ENCODE measurements at places on chromosomes 6 and 20. TPM values are rescaled to one million over a fixed set of nuclear protein-coding genes. Genes with fewer than 3 reads are reported as not detected.

DNA sequence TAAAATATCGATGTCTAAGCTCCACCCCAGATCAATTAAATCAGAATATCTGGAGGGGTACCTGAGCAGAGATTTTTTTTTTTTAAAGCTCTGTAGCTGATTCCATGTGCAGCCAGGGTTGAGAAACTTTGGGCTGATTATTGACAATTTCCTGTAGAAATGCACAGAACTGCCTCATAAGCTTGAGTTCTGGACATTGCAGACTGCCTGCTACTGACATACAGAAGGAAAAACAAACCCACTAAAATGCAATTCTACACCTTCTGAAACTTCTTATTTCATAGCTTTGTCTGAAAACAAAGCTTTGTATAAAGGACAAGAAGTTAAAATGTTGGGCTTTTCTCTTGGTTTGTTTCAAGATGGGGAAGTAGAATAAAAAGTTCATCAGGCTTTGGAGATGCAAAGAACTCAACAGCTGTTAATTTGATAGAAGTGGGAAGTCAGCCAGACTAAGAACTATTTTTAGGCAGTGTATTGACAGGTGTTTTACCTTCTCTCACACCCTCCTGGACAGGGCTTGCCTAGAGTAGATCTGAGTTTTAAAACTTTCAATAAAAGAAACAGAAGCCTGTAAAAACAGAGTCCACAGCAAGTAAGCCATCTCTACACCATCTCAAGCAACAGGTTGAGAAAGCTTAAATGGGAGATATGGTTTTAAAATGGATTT is 147.7 kb downstream of the KCNQ5 start:
- DNase-seq = no peak

DNA sequence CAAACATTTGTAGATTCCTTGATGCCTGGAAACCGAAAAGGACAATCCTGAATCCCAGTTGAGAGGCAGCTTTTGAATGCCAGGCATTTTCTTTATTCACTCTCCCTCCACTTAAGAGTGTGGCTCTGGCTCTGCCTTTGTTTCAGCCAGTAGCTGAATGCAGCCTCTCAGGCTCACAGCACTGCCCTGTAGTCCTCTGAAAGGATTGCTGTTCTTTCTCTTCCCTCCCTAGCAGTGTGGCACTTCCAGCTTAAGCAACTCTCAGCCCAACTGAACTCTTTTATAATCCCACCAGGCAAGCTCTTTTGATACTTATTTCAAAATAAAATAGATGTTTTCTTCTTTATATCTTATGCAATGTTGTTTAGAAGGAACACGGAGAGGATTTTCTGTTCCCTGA is 415.6 kb downstream of the GJA1 start:
- DNase-seq = no peak

- no peak for DNase-seq
Measured at GRCh38 chr20:57076951-57077350, 189.5 kb downstream of the BMP7 start.

- DNase-seq = no peak
Measured at GRCh38 chr6:111805511-111806164, 67.6 kb downstream of the FYN start.

GRCh38 chr20:13302647-13303450 is 81.8 kb downstream of the ISM1 start:
- no peak for DNase-seq

DNA sequence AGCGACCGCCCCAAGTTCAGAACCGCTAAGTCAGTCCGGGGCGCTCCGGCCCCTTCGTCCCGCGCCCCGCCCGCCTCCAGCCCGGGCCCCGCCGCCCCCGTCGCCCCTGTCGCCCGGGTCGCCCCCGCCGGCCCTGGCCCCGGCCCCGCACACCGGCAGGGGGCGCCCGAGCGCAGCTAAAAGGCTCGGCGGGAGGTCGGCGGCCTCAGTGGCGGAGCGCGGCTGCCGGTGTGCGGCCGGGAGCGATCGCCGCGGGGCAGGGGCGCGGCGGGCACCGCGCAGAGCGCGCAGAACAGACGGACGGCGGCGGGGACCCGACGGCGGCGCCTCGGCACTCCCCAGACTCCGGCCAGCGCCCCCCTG is at the start of gene FNDC1:
Gene FNDC1 (plus strand): TSS at position 208 of the 363 bp plus-strand sequence. CDS start 197 bp downstream, outside the sequence.
- peak; percentile 23 for DNase-seq

GRCh38 chr20:46341074-46342009 is 33.0 kb upstream of the CDH22 start:
- DNase-seq = no peak

DNA sequence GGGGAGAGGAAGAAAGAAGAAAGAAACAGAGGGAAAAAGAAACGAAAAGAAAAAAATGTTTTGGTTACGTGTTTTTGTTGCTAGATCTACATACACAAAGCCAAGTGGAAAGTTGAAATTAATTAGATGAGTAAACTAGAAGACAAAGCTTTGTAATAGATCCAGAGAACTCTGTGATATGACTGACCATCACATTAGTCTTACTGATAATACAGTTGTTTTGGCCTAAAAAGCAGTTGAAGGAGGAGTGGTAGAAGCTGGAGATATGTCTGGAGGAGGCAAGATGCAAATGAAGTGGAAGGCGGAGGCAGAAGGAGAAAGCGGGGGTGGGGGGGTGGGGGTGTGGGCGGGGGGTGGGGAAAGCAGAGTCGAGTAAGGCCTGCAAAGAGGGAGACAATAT is 500.1 kb upstream of the ID4 start:
- no peak for DNase-seq

- no peak for DNase-seq
Measured at GRCh38 chr20:60281295-60281694, 323.1 kb downstream of the CDH26 start.

DNA sequence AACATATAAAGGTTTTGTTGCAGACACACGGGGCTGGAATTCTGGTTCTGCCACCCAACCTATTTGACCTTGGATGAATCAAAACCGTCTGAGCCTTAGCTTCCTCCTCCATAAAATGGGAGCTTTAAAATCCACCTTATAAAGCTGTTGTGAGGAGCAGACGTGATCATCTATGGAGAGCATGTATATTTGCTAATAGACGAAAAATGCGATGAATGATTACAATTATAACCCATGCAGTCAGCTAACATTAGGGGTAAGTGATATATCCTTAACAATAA is 586 bp upstream of the NUP153 start:
- DNase-seq = no peak

DNA sequence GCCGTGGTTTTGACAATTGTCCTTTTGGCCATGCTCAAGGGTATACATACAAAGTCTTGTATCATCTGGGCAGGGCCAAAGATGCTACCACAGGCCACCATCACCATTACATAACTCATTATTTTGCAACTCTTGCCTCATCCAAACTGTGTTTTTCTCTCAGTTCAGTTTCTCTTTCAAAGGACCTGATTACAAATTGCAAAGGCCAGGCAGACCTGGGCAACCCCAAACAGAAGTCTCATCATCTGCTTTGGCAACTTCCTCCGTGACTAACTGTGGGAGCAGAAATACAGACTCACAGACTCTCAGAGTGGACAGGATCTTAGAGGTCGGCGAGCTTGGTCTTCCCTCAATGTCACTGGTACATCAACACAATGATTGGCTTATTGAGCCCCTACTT is 117.8 kb upstream of the NEDD9 start:
- no peak for DNase-seq

DNA sequence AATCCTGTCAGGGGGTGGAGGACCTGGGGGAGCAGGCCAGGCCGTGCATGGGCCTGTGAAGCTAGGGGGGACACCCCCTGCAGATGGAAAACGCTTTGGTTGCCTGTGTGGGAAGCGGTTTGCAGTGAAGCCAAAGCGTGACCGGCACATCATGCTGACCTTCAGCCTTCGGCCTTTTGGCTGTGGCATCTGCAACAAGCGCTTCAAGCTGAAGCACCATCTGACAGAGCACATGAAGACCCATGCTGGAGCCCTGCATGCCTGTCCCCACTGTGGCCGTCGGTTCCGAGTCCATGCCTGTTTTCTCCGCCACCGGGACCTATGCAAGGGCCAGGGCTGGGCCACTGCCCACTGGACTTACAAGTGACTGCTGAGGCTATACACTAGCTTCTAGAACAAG is 1.8 kb downstream of the ZBTB9 start:
- DNase-seq = no peak

DNA sequence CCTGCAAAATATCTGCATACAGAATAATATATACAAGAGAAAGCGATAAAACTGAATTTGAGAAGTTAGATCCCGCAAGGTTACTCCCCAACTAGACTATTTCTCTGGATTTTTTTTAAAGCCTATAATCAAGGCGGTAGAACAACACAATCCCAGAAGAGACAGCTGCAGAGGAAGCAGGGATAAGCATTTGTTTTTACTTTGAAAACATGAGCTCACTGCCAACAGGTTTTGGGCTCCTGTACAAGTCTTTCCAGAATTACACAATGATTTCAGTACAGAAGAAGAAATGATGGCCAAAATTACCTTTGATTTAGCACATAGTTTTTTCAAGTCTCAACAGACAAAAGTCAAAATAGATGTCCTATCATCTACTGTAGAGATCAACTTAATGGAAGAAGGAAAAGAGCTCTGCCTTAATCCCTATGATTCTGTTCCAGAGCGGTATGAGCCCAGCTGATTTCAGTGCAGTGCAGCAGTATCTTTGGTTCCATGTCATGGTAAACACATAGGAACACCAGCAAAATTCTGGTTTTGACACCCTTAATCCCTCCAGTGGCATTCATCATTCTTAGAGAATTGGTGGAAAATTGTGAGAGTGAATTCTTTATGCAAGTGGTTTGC is 304.3 kb downstream of the HDGFL1 start:
- DNase-seq = peak; percentile 71

DNA sequence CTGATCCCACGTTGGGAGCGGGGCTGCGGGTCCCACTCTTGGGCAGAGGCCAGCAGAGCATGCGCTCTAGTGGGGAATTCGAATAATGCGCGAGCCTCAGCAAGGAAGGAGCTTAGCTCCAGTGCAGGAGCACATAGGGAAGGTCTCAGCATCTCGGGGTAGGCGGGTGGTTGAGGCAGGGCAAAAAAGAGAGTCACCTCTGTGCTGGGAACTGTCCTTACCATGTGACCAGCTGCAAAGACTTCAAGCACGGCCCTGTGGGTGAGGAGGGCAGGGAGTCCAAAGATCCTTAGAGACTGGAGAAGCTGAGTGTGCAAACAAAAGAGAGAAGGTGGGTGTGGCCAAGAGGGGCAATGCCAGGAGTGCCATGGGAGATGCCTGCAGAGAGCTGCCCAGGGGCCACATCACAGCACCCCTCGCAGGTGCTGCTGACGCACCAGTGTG is 79.2 kb upstream of the CD93 start:
- no peak for DNase-seq

DNA sequence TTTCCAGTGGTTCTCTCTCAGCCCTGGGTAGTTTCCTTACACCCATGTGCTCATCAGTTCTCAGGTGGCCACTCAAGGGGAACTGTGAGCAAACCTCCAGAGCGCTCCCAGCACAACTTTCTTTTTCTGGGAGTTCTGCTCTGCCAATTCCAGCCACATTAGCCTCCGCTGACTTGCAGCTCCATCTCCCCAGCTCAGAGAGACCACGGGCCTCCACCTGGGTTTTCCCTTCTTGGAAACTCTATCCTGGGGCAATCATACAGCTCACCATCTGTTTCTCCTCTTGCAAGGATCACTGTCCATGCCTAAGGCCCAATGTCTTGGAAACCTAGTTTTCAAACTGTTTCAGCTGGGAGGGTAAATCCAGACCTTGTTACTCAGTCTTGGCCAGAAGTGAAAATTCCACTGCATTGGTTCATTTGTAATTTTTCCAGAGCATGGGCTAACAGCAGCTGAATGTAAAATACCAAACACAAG is 129.9 kb downstream of the EYA2 start:
- peak; percentile 18 for DNase-seq

DNA sequence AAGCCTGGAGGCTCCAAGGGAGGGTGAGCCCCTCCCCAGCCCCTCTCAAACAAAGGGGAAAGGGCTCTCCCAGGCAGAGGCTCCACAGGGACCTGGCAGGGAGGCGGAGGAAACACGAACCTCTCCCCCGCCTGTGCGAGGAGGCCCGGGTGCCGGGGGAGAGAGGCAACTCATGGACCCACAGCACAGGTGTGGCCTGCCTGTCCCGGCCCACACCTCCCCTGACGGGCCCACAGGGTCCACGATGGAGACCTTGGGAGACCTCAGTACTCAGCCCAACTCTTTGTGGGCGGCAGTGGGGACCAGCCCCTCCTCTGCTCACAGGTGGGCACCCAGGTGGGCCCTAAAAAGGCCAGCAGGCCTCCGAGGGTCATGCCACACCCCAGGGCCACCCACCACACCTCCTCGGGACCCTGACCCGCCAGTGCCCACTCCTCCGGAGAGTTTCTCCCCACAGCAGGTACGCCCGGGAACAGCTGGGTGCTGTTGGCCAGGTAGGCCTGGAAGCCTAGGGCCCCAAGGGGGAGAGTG is 12.2 kb downstream of the LAMA5 start:
- DNase-seq = no peak

- DNase-seq = no peak
Measured at GRCh38 chr6:34389034-34389433, 3.4 kb downstream of the NUDT3 start.

GRCh38 chr20:32209850-32210605 is 2.3 kb downstream of the POFUT1 start:
- DNase-seq = no peak

DNA sequence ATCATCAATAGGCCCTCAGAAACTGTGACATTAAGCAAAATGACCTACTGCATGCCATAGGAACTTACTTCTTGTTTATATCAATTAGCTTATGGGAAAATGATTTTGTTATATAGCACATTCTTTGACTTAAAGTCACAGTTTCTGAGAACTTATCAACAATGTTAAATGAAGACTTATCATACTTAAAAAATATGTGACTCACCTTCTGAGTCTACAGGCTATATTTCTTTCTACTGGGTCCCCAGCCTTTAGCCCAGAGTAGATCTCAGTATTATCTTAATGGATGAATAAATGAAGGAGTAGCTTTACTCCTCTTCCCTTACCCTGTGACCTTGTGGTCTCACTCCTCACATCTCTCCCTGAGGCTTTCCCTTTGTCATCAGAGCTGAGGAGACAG is 180.2 kb downstream of the MAFB start:
- DNase-seq = no peak

GRCh38 chr6:36714511-36714910 is 16.9 kb downstream of the RAB44 start:
- no peak for DNase-seq

GRCh38 chr20:9311132-9311531 is 203.3 kb upstream of the LAMP5 start:
- DNase-seq = no peak

Gene SRC
- 26.4 TPM for total RNA-seq

Gene HDDC2
- 30.9 TPM for total RNA-seq

Gene RFX6
- not detected for total RNA-seq

Gene MOG
- not detected for total RNA-seq

Gene KIAA1755
- total RNA-seq = 17.9 TPM

Gene MATN4
- not detected for total RNA-seq

Gene ADGRG6
- total RNA-seq = 7.1 TPM

Gene EYA4
- total RNA-seq = not detected

Gene SPO11
- total RNA-seq = not detected

Gene TBX18
- total RNA-seq = under 0.01 TPM

Gene IPCEF1
- total RNA-seq = 9.7 TPM

Gene C6orf132
- 2.4 TPM for total RNA-seq

Gene PAX1
- total RNA-seq = not detected

Gene RGS17
- 0.88 TPM for total RNA-seq

Gene NNAT
- total RNA-seq = 1.5 TPM
